ENCODE measurements at places on chromosomes 2 and 18.

- DNase-seq, result no peak
Measured at GRCh38 chr2:86541334-86541733, 21.9 kb downstream of the CHMP3 start.

- peak; percentile 8 for DNase-seq
Measured at GRCh38 chr2:178761759-178762371, 45.4 kb downstream of the TTN start.

GRCh38 chr18:45069546-45069945 lies 388.9 kb downstream of the SETBP1 start:
- DNase-seq, result no peak

GRCh38 chr2:234765279-234765678 lies 186.5 kb upstream of the SH3BP4 start:
- no peak for DNase-seq

GRCh38 chr2:36572054-36572718 lies 25.8 kb downstream of the FEZ2 start:
- DNase-seq, result no peak

DNA sequence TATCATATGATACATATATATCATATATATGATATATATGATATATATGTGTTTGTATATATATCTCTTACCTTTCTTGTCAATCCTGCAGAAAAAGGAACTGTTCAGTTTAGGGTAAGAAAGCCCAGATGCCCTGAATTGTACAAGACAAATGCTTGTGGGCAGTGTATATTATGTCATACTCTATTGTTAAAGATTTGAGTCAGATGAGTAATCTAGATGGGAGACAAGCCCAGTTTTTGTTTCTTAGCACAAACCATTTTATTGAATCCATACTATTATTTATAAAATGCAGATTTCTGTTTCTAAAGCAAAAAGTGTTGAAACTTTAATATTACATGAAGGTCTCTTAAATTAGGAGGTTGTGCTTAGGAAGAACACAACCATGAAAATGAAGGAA lies 90.6 kb downstream of the VRK2 start:
- DNase-seq, result no peak

DNA sequence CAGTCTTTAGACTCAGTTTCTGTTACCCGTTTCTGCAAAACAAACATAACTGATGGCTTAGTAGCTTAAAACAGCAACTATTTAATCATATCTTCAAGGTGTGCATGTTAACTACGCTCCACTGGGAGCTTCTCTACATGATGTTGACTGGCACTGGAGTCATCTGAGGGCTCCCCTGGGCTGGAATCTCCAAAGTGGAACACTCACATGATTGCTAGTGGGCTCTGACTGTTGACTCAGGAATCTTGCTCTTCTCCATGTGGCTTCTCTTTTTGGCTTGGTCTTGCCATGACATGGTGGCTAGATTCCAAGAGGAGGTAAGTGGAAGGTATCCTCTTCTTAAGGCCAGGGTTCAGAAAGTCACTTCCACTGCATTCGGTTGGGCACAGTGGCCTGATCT lies 160.8 kb downstream of the PMAIP1 start:
- DNase-seq, result no peak

Measured in CD14-positive monocyte (primary cell).